ENCODE measurements at places on chromosomes 6 and 20.

- no peak for DNase-seq
Observed at GRCh38 chr20:61802721-61803311, 262.9 kb downstream of the TAF4 start.

DNA sequence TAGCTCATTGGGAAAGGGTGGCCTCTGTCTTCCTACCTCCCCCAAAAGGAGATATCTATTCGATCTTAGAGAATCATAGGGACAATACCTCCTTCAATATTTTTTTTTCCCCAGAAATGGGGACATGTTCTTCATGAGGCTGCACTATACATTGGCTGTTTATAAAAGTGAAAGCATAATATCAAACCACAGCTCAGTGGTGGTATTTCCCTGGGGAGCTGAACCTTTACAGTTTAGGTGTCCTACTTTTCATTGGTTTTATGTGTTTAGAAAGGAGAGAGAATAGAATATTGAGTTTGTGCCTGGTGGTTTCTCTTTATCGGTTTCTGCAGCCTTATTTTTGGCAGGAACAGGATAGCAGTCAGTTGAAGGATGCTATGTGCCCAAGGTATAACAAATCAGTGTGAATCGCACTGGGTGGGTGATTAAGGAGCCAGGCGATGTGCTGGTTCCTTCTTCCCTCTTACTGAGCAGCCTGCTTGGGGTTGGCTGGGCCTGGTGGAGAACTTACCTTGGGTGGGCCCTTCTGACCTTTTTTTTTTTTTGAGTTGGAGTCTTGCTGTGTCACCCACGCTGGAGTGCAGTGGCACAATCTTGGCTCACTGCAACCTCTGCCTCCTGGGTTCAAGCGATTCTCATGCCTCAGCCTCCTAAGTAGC, 25.2 kb downstream of the UST start:
- DNase-seq = no peak

GRCh38 chr6:221531-222349, 70.5 kb upstream of the DUSP22 start:
- no peak for DNase-seq

- DNase-seq = no peak
Observed at GRCh38 chr6:12939314-12939713, 222.7 kb downstream of the PHACTR1 start.

DNA sequence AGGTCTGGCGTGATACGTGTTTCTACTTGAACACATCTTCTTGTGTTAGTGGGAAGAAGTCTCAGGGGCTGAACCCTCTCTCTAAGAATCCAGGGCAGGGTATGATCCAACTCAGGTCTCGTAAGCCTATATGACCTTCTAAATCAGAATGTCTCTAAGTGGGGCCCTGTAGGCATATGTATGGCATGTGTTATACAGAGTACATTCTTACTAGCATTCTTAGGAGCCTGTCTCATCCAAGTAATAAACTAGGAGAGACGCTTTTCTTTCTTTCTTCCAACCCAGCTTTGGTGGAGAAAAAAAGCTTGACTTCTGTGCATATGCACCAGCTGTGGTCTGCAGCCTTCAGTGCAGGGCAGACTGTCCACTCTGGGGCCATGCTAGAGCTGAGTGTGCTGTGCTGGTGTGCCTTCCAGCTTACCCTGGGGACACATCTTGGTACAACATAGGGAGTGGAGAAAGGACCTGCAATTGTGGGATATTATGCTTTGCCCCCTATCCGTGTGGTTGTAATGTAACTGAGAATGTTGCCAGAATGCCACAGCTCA, 47.3 kb downstream of the L3MBTL3 start:
- DNase-seq = no peak

- no peak for DNase-seq
Observed at GRCh38 chr6:53220605-53221004, 72.0 kb upstream of the GCM1 start.

GRCh38 chr20:43942201-43942590, 27.5 kb downstream of the TOX2 start:
- DNase-seq = no peak

DNA sequence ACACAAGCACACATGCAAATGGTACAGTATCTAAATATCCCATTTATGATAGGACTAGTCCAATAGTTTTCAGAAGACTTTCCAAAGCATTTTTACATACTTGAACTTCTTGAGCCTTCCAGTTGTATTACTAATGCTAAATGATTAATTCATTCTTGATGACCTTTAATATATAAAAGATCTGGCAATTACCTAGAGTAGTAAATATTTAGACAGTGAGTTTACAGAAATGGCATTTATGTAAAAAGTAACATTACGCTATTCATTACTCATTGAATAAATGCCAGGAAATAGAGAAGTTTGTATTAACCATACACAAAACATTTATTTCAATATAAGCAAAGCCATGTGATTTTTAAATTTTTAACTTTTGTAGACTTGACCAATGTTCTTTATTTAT, 158.8 kb downstream of the DST start:
- DNase-seq = no peak

DNA sequence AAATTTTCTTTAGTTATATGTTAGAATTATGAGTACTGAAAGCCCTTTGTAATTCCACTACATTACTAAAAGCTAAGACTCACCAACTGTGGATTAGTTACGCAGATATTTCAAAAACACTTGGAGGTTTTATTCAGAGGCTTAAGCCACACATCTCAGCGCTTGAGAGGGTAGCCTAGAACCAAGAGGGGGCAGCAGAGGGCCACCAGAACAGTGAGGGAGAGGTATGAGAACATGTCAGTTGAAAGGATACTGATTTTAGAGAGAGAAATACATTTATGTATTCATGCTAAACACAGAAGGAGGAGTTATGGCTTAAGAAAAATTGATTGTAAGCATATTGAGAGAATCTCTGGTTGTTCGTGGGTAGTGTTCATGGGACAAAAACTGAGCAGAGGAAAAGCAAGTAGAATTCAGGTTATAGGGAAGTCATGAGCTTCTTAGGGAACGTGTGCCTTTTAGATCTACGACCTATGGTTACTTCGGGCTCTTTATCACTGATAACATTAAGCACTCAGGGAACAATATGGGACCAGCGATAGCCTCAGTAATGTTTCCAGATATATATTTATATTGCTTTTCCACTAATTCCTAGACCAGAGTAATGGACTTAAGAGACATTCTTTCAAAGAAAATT, 20.4 kb upstream of the SERINC1 start:
- peak; percentile 33 for DNase-seq

- DNase-seq = no peak
Observed at GRCh38 chr6:44415449-44415848, 27.9 kb downstream of the CDC5L start.

DNA sequence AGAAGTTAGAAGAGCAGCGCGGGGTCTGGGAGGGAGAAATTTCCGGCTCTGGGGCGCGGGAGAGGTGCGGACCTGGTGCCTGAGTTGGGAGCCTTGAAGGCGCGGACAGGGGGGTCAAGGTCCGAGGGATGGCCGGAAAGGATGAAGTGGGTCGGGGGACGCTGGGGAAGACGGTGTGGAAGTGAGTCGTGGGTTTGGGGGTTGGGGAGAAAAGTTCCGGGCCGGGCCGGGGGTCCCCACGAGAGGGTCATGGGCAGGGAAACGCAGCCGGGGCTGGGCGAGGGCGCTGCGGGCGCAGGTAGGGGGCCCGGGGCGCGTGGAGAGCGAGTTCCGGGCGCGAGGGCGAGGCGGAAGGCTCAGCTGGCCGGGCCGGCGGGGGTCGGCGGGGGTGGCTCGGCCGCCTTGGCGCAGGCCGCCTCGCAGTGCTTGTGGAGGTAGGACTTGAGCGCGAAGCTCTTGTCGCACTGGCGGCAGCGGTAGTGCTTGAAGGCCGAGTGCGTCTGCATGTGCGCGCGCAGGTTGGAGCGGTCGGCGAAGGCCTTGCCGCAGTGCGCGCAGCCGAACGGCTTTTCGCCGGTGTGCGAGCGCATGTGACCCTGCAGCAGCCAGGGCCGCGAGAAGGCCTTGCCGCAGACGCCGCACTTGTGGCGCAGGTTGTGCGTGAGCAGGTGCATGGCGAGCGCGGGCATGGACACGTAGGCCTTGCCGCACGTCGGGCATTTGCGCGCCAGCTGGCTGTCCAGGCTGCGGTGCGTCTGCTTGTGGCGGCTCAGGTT, 10.5 kb upstream of the SRXN1 start:
- no peak for DNase-seq

- DNase-seq = no peak
Observed at GRCh38 chr20:1302685-1303541, 26.0 kb downstream of the SDCBP2 start.

DNA sequence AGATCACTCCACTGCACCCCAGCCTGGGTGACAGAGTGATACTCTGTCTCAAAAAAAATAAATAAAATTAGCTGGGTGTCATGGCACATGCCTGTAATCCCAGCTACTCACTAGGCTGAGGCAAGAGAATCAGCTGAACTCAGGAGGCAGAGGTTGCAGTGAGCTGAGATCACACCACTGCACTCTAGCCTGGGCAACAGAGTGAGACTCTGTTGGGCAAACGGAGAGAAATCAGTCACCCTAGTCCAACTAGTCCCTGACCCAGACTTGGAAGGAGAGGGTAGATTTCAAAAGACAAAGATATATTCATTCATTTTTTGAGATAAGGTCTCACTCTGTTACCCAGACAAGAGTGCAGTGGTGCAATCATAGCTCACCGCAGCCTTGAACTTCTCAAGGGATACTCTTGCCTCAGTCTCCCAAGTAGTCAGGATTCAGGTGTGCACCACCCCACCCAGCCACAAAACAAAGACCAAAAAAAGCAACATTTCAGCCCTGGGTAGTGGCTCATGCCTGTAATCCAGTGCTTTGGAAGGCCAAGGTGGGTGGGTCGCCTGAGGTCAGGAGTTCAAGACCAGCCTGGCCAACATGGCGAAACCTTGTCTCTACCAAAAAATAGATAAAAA, 26.2 kb upstream of the NCOA3 start:
- DNase-seq = no peak

- no peak for DNase-seq
Observed at GRCh38 chr6:167665698-167666330, 160.9 kb upstream of the AFDN start.

- DNase-seq = no peak
Observed at GRCh38 chr6:51960419-51960818, 127.0 kb downstream of the PKHD1 start.

DNA sequence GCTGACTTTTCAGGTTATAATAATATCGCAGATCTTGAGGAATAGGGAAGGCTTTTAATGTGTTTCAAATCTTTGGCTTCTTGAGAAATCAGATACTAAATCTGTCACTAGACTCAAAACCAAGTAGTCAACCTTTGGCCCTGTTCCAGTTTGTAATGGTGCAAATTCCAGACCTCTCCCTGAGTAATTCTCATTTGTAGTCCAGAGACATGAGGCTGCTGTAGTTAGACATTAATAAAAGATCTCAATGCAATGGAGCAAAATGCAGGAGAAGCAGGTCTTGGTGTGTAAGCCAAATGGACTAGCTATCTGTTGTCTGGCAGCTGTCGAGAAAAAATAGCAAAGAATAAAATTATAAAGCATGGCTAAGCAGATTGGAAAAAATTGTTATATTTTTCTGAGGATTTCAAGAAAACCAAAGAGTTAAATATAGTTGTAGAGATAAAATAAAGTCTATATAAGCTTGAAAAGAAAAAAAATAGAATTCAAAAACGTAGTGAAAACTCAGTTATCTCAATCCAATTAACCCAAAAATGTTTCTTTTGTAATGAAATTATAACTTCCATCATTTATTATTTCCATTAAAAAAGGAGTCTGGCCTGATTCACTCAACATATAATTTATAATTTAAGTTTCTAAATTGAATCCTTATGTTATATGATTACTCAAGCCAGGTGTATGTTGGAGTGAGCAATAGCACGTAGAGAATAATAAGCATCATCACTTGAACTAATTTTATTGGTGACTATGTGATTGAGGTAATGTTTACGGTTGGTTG, 161.5 kb upstream of the ADGRB3 start:
- no peak for DNase-seq

DNA sequence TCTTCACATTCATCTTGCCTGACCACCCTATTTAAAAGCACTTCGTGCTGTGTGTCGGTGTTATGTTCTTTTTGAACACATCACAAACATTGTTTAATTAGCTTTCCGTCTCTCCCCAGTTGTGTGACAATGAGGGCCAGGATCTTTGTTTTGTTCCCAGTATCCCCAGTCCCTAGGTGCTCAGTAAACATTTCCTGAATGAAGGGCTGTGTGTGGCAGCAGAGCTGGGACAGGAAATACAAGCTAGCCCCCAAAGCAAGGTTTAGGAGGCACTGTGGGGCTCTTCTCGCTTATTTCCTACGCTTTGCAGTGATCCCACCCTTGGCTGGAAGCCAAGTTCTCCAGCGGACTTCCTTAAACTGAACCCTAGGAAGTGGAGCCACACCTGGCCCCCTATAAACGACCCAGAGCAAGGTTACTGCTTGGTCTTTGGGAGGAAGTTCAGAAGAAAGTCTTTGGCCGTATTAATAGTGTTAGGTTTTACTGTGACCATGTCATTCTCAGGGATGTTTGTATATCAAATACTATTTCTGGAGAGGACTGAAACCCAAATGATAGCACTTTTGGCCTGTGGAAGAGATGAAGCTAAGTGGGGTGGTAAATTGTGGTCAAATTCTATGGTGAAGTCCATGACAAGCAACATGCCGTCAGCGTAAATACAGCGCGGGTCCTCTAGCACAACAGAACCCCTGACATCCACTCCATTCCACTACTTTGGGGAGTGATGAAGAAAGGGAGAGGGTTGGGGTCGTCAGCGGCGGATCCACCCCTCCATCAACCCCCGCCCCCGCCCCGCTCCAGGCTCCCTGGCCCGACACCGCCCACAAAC, 570 bp upstream of the FANCE start:
- DNase-seq = no peak

DNA sequence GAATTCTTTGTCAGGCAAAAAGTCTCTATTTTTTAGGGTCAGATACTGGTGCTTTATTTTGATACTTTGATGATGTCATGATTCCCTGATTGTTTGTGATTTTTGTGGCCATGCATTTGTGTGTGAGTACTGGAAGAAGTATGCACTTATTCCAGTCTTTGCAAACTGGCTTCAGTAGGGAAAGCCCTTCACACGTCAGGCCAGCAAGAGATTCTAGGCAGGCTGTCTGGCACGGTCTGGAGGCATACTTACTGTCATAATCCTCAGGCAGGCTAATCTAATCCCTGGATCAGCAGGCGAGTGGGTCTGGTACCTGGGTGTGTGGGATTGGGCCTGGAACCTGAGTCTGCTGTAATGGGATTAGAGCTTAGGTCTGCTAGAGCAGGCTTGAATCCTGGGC, 391.8 kb upstream of the MMS22L start:
- DNase-seq = no peak

Data from HuH-7.5 (cell line).